Ovary (tissue), 10 donors: ENCODE measurements at places on chromosomes 7 and 10. TPM values are rescaled to one million over a fixed set of nuclear protein-coding genes. Genes with fewer than 3 reads are reported as not detected.

Gene INHBA
- total RNA-seq = 2.1 TPM

GRCh38 chr10:26432938-26433337 is 5.2 kb upstream of the APBB1IP start:
- no peak for DNase-seq
- no peak overlapping the region for H3K27ac ChIP-seq
- H3K36me3 ChIP-seq = no peaks in the 10 kb centered on the region
- H3K4me1 ChIP-seq = no peaks in the 10 kb centered on the region

Gene CPN1
- not detected for total RNA-seq

DNA sequence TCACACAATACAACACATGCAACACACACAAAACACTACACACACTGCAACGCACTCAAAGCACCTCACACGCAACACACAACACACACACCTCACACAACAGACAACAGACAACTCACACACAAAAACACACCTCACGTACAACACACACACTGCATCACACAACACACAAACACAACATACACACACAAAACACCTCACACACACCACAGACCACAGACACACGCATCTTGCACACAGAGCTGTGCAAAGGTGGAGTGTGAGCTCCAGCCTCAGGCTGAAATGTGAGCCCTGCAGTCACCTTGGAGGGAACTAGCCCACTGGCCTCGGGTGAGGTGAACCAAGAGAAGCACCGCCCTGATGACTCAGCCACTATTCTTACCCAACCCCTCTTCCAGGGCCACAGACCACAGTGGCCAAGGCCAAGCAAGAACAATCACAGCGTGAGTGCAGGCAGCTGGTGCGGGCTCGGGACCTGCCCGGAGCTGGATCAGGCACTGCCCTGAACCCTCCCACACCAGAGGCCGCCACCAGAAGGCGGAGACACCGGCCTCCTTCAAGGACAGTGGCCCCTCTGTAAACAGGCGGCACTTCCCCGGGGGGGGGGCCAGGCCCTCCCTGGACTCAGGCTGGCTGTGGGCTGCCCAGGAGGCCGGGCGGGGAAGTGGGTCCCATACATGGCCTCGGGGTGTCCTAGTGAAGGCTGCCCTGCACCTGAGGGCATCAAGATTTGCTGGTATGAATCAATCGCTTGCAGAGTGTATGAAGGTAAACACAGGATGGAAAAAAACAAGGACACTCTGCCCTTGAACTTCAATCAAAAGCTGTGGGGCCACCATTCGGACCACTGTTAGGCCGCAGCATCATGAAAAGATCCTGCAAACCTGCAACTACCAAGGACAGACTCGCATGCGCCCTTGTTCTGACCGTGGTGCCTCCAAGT is 106.7 kb downstream of the TNS3 start:
- peak; percentile 95 for DNase-seq
- H3K4me1 ChIP-seq = peaks cover 43% of the 10 kb centered on the region
- H3K27ac ChIP-seq = peak overlapping the region; percentile 66
- H3K27me3 ChIP-seq = no peaks in the 10 kb centered on the region

DNA sequence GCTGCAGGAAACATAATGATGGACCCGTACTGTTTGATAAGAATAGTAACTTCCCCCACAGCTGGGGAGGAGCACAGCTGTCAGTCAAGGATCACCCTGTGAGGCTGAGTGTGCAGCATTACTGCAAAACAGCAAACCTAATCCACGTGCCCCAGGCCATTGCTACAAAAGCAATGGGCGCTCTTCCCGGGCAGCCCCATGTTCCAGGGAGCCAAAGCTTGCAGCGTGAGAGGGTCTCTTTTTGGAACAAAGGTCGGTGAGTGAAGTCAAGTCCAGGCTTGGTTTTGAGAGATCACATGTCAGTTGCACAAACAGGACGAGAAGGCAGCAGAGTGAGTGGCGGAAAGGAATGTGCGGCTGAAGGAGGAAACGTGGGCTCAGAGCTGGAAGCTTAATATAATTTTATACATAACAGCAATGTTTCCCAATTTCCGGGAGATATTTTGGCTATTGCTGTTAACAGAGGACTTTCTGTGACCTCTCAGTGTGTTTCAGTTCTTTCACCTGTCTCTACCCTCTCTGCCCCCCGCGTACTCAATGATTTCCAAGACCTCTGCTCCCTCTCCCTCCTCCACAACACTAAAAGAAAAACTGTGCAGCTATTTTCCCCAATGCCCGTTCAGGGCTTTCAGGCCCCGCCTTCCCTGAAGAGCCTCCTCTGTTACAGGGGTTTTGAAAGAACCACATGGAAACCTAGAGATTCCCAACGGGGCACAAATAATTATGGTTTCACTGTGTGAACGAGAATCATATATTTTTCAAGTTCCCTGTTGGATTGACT is 128.9 kb downstream of the MTPAP start:
- peaks cover 2% of the 10 kb centered on the region for H3K4me1 ChIP-seq
- no peak overlapping the region for H3K27ac ChIP-seq
- H3K27me3 ChIP-seq = no peaks in the 10 kb centered on the region
- H3K36me3 ChIP-seq = no peaks in the 10 kb centered on the region
- no peak overlapping the region for H3K4me3 ChIP-seq

DNA sequence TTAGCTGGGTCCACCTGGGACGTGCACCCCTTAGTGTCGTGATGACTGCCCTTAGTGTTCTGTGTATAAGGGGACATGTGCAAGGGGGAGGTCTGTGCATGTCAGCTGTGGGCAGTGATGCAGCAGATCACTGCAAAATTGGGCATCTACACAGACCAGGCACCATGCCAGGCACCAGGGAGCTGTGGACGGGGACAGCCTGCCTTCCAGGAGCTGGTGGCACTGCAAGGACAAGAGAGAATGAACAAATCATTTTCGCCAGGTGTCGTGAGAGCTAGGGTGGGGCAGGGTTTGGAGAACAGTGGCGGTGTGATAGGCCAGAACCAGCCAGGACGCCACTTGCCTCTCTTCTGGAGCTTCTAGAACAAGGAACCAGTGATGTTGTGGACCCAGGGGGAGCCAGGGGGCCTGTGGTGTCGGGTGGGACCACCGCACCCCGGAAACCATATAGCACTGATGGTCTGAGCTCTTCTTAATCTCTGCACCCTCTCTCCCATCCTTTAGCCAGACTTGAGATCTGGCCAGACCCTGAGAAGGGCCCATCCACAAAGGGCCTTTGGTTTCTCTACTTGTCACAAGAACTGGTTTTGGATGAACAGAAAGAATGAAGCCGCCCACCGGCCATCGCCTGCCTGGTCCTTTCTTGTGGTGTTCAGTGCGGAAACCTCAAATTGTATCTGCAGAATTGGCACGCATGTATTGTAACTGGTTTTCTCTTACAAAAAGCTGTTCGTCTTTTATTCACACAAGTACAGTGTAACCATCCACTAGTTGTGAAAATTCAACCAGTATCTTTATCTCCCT is 30.7 kb downstream of the PRF1 start:
- no peak overlapping the region for H3K4me3 ChIP-seq
- H3K4me1 ChIP-seq = peaks cover 9% of the 10 kb centered on the region
- H3K27ac ChIP-seq = no peak overlapping the region
- no peak for DNase-seq
- H3K27me3 ChIP-seq = no peaks in the 10 kb centered on the region

Gene SMNDC1
- 31.5 TPM for total RNA-seq

Gene JCAD
- total RNA-seq = 34.4 TPM

DNA sequence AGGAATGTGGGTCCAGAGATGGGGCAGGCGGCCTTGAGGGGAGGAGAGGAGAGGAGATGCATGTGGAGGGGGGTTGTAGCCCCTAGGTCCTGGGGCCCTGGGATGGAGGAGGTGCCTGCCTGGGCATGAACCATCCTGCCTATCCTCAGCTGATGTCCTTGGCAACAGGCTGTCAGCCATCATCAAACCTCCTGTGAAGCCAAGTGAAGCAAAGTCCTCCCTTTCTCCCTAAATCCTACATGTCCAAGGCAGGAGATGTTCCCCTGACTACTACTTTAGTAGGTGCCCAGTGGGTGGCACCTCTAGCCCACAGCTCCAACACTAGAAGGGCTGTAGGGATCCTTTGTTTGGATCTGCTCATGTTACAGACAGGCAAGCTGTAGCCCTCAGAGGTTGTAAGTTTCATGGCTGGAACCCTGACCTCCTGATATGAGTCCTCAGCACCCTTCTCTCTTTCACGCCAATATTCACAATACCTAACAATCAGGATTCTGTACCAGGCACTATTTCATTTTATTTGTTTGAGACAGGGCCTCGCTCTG is 66.6 kb upstream of the SYPL1 start:
- H3K4me1 ChIP-seq = peaks cover 2% of the 10 kb centered on the region
- no peaks in the 10 kb centered on the region for H3K27me3 ChIP-seq
- no peak overlapping the region for H3K27ac ChIP-seq
- no peaks in the 10 kb centered on the region for H3K36me3 ChIP-seq
- no peak for DNase-seq

DNA sequence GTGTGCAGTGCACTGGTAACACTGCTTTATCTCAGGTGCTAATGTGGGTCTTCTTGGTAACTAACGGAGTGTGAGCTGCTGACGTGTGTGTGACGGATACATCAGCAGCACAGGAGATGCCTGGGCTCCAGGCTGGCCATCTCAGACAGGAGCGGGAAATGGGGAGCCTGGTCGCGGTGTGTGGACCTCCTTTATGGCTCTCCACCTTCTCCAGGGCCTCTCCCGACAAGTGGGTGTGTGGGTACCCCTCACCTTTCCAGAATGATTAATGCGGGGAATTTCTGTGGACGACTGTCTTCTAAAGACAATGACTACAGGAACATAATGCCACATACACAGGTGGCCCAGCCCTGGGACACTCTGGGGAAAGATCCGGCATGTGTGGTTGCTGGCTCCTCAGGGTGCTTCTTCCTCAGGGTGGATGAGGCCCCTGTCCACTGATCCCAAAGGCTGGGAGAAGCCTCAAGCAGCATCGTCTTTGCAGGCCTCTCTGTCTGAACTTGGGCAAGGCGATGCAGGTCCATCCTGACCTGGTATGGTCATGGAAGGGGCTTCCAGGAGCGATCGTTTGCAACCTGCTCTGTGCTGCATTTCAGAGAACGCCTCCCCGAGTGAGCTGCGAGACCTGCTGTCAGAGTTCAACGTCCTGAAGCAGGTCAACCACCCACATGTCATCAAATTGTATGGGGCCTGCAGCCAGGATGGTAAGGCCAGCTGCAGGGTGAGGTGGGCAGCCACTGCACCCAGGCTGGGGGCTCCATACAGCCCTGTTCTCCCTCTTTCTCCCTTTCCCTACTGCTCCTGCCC is 20.3 kb upstream of the CSGALNACT2 start:
- H3K36me3 ChIP-seq = no peaks in the 10 kb centered on the region
- DNase-seq = no peak
- no peaks in the 10 kb centered on the region for H3K27me3 ChIP-seq
- H3K4me1 ChIP-seq = no peaks in the 10 kb centered on the region
- H3K27ac ChIP-seq = no peak overlapping the region

Gene UPK3B
- 607 TPM for total RNA-seq

Gene LIPJ
- 0.08 TPM for total RNA-seq

Gene TMEM229A
- 0.92 TPM for total RNA-seq

Gene MNX1
- not detected for total RNA-seq

Gene PRSS37
- total RNA-seq = not detected

Gene RPP38
- 15.7 TPM for total RNA-seq

DNA sequence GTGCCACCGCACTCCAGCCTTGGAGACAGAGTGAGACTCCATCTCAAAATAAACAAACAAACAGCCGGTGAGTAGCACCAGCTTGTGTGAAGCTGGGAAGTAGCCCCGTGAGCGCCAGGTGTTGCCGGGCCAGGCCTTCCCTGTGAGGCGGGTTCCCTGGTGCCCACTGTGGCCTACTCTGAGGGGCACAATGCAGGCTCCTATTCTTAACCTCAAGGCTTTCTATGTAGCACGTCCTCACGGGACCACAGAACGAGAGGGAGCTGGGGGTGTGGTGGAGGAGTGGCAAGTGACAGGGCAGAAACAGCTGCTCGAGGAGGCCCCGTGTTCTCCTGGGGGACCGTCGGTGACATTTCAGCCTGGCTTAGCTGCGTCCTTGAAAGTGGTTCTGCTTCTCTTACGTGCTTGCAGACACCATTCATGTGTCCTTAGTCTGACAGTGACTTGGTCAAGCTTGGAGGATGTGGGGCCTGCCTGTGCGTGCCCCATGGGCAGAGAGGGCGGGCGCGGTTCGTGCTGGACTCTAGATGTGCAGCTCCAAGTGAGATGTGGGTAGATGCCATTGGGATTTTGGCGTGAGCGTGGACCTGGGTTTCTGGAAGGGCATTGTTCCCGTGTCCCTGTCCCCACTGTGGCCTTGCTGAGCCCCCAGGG is 116.6 kb downstream of the NKX6-2 start:
- H3K4me3 ChIP-seq = no peak overlapping the region
- no peaks in the 10 kb centered on the region for H3K4me1 ChIP-seq
- H3K36me3 ChIP-seq = no peaks in the 10 kb centered on the region
- no peaks in the 10 kb centered on the region for H3K27me3 ChIP-seq
- H3K27ac ChIP-seq = no peak overlapping the region

- H3K27ac ChIP-seq = no peak overlapping the region
- H3K27me3 ChIP-seq = no peaks in the 10 kb centered on the region
- H3K4me3 ChIP-seq = no peak overlapping the region
- DNase-seq = no peak
- H3K36me3 ChIP-seq = no peaks in the 10 kb centered on the region
Observed at GRCh38 chr7:34735526-34735925, 77.5 kb downstream of the NPSR1 start.

- no peak for DNase-seq
- no peak overlapping the region for H3K27ac ChIP-seq
- H3K4me1 ChIP-seq = no peaks in the 10 kb centered on the region
- H3K4me3 ChIP-seq = no peak overlapping the region
- no peaks in the 10 kb centered on the region for H3K36me3 ChIP-seq
Observed at GRCh38 chr7:95658676-95659075, 62.4 kb upstream of the PDK4 start.

DNA sequence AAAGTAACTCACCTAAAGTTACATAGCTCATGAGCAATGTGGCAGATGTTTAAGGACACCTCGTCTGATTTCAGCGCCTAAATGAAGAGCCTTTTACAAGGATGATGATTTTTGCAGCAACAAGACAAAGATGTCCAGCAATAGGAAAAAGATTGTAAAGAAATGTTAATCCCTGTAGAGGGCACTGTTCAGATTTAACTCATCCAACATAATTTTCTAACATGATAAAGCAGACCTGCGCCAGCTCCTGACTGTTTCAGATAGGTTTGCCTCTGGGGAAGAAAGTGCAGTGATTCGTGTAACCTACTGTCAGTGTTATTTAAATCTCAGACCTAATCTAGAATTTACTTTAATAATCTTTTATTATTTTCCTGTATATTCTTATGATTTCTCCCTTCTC is 595.2 kb downstream of the AUTS2 start:
- H3K27me3 ChIP-seq = no peaks in the 10 kb centered on the region
- H3K36me3 ChIP-seq = no peaks in the 10 kb centered on the region
- H3K4me1 ChIP-seq = peaks cover 3% of the 10 kb centered on the region
- H3K27ac ChIP-seq = no peak overlapping the region
- no peak overlapping the region for H3K4me3 ChIP-seq
- no peak for DNase-seq

DNA sequence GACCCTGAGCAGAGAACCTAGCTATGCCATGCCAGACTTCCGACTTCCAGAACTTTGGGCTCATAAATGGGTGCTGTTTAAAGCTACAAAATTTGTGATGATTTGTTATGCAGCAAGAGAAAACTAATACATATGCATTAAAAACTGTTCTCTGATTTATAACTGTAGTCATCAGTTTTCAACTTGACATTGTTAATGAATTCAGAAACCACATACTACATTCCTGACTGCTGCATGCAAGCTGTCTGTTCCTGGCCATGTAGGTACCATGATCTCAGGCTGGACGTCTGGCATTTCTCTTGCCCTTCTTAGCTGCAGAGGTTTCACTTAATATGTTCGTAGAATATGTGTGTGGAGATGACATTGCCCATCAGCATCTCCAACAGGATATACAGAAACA is 28.4 kb downstream of the MKX start:
- no peak overlapping the region for H3K4me3 ChIP-seq
- no peak overlapping the region for H3K27ac ChIP-seq
- no peak for DNase-seq
